HCT116 (cell line): ENCODE measurements at places on chromosomes 5 and 9. TPM values are rescaled to one million over a fixed set of nuclear protein-coding genes. Genes with fewer than 3 reads are reported as not detected.

- no peaks in the 10 kb centered on the region for H3K4me1 ChIP-seq
- no peak overlapping the region for H3K27ac ChIP-seq
Observed at GRCh38 chr9:96505316-96505991, 55.5 kb downstream of the HABP4 start.

DNA sequence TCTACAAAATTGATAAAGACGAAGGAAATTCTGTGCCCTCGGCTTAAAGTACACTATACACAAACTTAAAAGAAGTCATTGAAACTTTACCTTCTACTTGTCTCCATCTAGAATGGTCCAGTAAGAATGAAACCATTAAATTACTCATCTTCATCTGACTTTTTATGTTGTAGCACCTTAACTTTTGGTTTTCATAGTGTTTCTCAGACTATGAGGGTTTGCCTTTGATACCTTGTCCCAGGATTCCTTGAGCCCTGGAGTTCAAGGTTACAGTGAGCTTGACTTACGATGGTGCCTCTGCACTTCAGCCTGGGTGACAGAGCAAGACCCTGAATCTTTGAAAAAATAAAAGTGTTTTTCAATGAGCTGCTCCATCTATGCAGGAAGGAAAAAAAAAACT, 132.2 kb downstream of the CDC42SE2 start:
- no peak overlapping the region for H3K4me3 ChIP-seq
- H3K36me3 ChIP-seq = peaks cover 26% of the 10 kb centered on the region
- no peak overlapping the region for H3K27ac ChIP-seq

GRCh38 chr5:157160001-157160400, 6.1 kb downstream of the GARIN3 start:
- H3K4me1 ChIP-seq = no peaks in the 10 kb centered on the region
- H3K27me3 ChIP-seq = peaks cover 12% of the 10 kb centered on the region; the same call in 1 of the 2 replicates
- no peaks in the 10 kb centered on the region for H3K36me3 ChIP-seq
- no peak overlapping the region for H3K27ac ChIP-seq
- no peak overlapping the region for H3K4me3 ChIP-seq
- no peak for DNase-seq

Gene IFNK
- total RNA-seq = not detected

DNA sequence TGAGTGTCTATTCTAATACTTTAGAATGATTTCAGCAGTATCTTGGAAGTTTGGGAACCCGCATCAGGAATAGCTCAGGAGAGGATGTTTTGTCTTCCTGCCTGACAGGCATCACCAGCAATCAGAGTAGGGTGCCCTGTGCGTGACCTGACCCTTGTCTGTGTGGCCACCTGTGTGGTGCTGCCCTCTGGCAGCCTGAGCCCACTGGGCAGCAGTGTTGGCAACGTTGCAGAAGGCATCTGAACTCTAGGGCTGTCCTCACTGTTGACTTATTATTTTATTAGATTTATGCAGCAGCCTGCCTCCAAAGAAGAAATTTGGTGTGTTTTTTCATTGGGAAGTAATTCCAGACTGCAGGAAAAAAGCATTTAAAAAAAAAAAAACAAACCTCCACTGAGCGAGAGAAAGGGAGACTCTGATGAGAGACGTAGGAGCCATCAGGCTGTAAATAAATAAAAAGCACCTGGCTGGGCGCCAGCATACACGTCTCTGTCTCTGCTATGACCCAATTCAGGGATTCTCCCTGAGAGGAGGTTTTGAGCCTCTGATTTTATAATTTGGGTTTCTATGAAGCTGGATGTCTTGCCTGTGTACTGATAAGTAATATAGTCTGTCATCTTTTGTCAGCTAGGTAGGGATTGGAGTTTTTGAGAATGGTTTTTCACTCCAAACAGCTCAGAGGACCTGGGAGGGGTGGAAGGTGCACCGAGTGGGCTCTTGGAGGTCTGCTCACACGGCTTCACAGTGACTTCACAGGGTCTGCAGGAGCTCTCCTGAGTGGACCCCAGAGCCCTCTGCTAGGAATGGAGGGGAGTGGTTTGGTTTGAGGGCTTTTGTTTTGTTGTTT, 49.0 kb downstream of the FAM78A start:
- H3K4me3 ChIP-seq = no peak overlapping the region
- no peaks in the 10 kb centered on the region for H3K27me3 ChIP-seq
- no peaks in the 10 kb centered on the region for H3K4me1 ChIP-seq

Gene WDR41
- total RNA-seq = 54.1 TPM

Gene MPDZ
- total RNA-seq = 0.12 TPM

DNA sequence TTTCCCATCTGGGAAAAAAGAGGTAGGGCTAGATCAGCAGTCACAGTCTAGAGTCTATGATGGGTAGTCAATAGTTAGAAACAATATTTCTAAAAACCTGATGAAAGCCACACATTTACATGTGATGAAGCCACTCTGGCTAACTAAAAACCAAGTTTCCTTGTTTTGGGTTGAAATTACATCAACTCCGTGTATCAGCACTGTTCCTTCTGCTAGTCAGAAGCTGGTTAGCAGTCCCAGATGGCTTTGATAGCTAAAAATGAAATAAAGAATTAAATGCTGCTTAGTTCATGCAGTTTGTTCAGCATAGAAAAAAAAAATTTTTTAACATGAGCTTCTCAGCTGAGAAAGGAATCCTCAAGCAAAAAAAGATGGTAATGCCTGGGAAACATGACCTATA, 136.7 kb downstream of the FAM114A2 start:
- H3K36me3 ChIP-seq = no peaks in the 10 kb centered on the region
- no peaks in the 10 kb centered on the region for H3K4me1 ChIP-seq
- no peak overlapping the region for H3K4me3 ChIP-seq
- DNase-seq = no peak
- peaks cover 11% of the 10 kb centered on the region; the same call in 1 of the 2 replicates for H3K27me3 ChIP-seq
